IMR-90 (cell line): ENCODE measurements at places on chromosomes 6 and 20. TPM values are rescaled to one million over a fixed set of nuclear protein-coding genes. Genes with fewer than 3 reads are reported as not detected.

- DNase-seq = peak; percentile 67
- peaks cover 18% of the 10 kb centered on the region for H3K4me1 ChIP-seq
- no peak overlapping the region for H3K4me3 ChIP-seq
- no peak overlapping the region for H3K27ac ChIP-seq
- H3K36me3 ChIP-seq = no peaks in the 10 kb centered on the region
These were observed 15.0 kb downstream of the ALDH8A1 start for GRCh38 chr6:134934793-134935485.

SCRT2 gene
- not detected in 2 replicates for total RNA-seq

SUN5 gene
- total RNA-seq = not detected in 2 replicates

DNA sequence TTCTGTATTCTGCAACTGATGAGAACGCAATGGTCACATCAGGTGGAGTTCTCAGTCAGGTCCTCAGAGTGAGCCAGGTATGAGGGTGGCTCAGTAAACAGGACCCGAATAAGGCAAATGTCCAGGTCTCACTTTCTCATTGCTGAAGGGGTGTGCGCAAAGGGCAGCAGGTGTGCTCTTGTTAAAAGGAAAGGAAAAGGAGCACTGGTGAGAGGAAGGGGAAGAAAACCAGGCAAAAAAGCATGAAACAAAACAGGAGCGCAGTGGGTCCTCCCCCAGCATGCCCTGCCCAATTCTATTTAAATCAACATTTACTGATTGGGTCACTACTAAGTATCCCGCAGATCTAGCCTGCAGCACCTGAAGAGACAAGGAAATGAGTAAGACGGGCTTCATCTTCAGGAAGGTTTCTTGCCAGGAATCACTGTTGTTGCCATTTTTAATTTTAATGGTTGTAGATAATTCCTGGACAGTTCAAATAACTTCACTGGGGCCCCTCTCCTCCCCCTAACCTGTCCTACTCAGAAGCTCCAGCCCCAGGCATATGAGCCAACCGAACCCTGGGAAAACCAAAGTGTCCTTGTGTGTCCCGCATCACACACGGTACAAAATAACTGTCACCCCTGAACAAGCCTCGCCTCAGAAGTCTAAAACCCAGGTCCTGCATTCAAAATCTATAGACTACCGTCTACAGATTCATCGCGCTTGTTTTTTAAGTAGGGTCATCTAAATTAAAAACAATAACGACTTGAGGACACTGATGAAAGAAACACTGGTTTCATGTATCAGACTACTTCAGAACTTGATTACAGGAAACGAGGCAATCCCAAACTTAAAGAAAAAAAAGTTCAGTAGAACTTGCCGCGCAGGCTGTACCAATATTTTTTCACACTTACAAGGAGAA lies 980 bp downstream of the MBOAT1 start:
- H3K4me1 ChIP-seq = peaks cover 6% of the 10 kb centered on the region; the same call in 1 of the 2 replicates
- H3K27ac ChIP-seq = no peak overlapping the region; the same call in 1 of the 2 replicates
- H3K4me3 ChIP-seq = peak overlapping the region; percentile 93
- H3K36me3 ChIP-seq = no peaks in the 10 kb centered on the region

ETV7 gene
- under 0.01 and 0.18 TPM in 2 replicates for total RNA-seq

PDE10A gene
- 12.4 and 15.8 TPM in 2 replicates for total RNA-seq

DNA sequence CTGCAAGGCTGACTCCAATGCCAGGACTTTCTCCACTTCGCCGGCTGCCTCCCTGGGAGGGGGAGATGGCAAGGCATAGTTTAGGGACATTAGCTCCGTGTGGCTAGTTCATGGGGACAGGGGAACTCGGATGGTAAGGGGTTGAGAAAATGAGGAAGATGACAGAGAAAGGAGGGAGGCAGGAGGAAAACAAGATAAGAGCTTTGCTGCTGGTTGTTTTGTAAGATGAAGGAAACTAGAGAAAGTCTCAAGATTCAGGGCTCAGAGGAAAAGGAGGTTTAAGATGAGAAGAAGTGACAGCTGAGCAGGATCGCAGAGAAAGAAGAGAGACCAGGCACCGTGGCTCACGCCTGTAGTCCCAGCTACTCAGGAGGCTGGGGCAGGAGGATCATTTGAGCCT lies 180.9 kb upstream of the RREB1 start:
- no peak overlapping the region for H3K4me3 ChIP-seq
- DNase-seq = no peak
- H3K27ac ChIP-seq = no peak overlapping the region
